ENCODE measurements at places on chromosomes 6 and 20.

- no peak for DNase-seq
Measured at GRCh38 chr6:90574610-90575009, 12.3 kb downstream of the MAP3K7 start.

DNA sequence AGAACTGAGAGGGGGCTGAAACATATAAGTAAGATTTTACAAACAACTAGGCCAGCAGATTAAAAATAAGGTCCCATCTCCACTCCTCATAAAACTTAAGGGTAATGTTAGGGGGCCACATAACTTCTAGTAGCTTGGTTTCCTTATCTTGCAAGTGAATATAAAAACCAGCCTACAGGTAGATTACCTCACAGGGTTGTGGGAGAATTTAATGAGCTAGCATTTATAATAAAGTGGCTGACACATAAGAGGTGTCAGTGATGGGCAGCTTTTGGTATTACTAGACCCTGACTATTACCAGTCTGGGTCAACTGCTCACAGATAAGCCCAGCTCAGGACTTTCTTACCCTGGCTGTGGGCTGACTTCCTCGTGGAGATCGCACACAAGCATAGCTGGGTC lies 9.2 kb upstream of the PPP1R14C start:
- DNase-seq, result no peak

GRCh38 chr6:122696853-122697252 lies 82.7 kb upstream of the FABP7 start:
- no peak for DNase-seq

GRCh38 chr6:83962582-83962981 lies 71.0 kb upstream of the MRAP2 start:
- no peak for DNase-seq

DNA sequence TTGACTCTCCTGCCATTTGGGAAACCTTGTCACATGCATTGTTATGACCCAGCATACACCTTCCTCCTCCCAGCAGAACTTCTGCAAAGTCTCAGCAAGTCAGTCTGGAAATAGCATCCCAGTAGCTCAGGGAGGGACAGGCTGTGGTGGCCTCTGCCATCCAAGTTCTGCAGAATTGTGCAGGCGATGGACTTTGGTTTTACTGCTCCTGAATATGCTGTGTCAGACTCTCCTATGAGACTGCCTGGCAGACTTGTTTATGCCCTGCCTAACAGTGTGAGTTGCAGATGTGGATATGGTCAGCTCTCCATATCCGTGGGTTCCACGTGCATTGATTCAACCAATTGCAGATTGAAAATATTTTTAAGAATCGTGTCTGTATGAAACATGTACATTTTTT lies 52.8 kb downstream of the SNRNP48 start:
- no peak for DNase-seq

GRCh38 chr6:49557177-49557576 lies 6.7 kb downstream of the C6orf141 start:
- DNase-seq, result no peak

DNA sequence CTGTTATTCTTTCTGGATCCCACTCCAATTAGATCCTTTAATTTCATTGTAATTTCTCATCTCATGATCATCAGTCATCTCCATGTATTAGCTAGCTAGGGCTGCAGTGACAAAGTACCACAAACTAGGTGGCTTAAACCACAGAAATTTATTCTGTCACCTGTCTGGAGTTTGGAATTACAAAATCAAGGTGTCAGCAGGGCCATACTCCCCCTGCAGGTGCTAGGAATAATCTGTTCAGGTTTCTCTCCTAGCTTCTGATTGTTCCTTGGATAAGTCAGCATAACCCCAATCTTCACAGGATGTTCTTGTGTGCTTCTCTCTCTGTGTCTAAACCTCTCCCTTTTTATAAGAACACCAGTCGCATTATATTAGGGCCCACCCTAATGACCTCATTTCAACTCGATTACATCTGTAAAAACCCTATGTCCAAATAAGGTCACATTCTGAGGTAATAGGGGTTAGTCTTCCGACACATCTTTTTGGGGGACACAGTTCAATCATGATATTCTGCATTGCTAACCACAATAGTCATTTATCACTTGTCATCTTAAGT lies 40.5 kb downstream of the BEND6 start:
- DNase-seq, result no peak

GRCh38 chr6:12012038-12012557 lies at the start of gene HIVEP1:
HIVEP1 (plus strand) TSS chr6:12012312; CDS start chr6:12015629, 3,317 bp downstream.
- DNase-seq, result no peak

GRCh38 chr20:48776306-48776705 lies 51.5 kb downstream of the PREX1 start:
- DNase-seq, result no peak

DNA sequence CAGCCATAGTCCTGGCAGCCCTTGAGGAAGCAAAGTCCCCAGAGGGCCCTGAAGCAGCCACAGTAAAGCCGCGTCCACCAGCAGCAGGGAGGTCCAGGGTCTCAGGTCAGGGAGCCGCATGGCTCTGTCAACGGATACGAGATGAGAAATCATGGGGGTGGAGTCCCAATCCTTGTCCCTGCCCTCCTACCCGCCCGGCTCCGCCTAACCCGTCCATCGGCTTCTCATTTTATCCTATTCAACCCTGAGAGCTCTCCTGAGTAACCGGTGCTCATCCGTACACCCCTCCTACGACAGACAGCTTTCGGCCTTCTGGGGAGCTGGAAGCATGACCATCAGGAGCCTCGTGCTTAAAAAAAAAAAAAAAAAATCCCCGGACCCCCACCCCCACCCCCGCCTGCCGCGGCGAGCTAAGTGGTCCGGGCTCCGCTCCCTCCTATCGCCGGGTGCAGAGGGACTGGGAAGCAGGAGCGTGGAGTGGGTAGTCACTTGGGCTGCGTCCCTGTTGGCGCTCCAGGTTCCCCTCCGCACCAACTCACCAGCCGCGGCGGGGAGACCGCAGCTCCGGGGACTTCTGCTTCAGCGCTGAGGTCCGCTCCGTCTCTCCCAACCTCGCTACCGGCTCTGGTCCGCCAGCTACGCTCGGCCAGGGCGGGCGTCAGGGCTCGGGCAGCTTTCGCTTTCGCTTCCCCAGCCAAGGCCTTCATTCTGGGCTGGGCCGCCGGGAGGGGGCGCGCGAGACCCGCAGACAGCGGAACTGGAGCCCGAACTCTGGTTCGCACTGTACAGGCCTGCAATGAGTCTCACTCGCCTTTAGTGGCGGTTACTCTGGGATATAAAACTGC lies at the start of gene TAP2:
TSS of gene TAP2 (minus strand) at position 626 of the 845 bp plus-strand sequence. CDS start at position 120, 506 bp downstream.
- peak; percentile 97 for DNase-seq

DNA sequence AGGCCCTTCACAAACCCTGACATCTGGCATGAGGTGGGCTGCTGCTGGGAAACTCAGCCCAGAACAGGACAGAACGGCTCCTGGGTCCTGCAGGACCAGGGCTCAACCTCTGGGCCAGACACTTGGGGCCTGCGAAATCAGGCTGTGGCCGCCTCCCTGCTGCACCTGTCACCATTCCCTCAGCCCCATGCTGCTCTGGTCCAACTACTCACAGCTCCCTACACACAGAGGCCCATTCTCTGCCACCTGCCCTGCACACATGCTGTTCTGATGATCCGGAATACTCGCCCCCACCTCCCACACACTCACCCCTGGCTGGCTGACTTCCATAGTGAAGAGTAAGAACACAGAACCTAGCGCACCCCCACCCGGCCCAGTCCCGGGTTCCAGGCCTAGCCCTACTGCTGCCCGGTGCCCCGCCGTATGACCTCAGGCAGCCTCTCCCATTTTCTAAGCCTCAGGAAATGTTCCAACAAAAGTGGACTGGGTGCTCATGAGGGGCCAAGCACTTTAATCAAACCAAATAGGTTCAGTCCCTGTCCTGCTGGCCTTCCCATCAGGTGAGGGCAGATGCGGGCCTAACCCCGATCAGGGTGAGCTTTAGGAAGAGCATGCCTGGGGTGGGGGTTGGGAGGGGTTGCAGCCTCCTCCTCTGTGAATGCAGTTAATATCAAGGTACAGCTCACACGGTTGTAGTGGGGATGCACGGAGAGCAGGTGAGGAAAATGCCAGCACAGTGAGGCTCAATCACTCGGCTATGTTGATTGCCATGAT lies 3.9 kb downstream of the PEDS1 start:
- no peak for DNase-seq

- DNase-seq, result no peak
Measured at GRCh38 chr6:25025919-25026301, 90.2 kb upstream of the RIPOR2 start.

DNA sequence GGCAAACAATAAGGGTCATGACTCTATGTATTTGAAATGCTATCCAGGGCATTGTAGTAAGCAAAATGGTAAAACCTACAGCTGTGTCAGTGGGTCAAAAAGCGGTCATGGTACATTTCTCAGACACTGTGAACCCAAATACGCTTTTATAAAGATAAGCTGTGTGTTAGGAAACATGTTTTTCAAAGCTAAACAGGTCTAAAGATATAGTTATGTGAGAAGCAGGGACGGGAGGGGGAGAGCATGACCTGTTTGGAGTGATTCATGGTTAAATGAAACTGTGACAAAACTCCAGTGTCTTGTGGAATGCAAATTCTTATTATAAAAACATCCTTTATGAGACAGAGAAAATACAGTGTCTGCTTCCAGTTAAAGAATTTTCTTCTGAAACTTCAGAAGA lies 205.4 kb upstream of the BMP2 start:
- DNase-seq, result no peak

DNA sequence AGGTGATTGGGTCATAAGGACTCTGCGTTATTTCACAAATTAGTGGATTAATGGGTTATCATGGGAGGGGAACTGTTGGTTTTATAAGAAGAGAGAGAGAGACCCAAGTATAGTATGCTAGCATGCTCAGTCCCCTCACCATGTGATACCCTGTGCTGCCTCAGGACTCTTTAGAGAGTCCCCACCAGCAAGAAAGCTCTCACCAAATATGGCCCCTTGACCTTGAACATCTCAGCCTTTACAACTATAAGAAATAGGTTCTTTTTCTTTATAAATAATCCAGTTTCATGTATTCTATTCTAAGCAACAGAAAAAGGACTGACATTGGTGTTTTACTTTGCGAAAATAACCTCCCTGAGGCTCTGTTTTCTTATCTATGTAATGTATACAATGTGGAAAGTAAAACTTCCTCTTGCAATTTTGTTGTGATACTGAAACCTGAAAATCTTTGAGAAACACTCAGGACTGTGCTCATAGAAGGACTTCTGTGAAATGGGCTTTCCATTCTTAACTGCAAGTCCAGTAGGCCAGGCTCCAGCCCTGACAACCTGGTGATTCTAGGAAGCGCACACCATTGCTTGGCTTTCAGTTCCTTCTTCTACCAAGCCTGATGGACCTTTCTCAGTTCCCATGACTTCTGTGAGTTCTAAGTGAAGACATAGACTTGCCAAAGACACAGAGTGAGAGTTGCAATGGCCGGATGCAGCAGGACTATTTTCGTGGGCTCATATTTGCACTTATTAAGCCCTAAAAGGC lies 21.9 kb downstream of the SIRPD start:
- DNase-seq, result no peak

DNA sequence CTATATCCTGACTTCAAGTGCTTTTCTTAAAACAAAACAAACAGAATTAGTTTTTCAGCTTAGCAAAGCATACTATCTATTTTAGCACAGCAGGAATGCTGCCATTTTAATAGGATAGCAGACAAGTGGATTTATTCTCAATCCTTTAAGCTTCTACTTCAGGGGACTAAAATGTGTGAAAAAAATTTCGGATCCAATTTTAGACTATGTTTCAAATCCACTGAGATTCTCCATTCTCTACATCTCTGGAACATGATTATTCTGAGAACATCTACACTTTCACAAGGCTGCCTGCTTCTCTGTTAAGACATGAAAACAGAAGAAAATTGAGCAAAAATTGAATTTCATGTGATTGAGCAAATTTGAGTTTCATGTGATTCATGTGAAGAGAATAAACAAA lies 1321.3 kb downstream of the HACE1 start:
- no peak for DNase-seq

- no peak for DNase-seq
Measured at GRCh38 chr20:63284544-63284949, 8.4 kb upstream of the COL20A1 start.

- DNase-seq, result no peak
Measured at GRCh38 chr6:167573461-167574215, 248.8 kb downstream of the TTLL2 start.

GRCh38 chr6:170012037-170012330 lies 260.6 kb downstream of the ERMARD start:
- no peak for DNase-seq

DNA sequence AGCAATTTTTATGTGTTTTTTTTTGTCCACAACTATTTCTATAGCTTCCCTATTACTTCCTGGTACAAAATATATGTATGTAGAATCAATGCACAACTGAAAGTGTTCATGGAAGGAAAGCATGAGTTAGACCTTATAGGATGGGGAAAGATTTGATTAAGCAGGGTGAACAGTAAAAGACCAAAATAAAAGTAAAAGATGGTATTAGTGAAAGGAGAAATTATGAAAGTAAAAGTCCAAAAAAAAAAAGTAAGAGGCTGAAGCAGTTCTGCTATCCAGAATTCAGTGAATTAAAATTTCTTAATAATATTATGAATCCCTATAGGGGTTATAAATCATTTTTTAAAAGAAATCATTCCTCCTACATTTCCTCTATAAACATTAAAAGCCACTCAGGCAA lies 114.3 kb downstream of the EPHA7 start:
- no peak for DNase-seq

DNA sequence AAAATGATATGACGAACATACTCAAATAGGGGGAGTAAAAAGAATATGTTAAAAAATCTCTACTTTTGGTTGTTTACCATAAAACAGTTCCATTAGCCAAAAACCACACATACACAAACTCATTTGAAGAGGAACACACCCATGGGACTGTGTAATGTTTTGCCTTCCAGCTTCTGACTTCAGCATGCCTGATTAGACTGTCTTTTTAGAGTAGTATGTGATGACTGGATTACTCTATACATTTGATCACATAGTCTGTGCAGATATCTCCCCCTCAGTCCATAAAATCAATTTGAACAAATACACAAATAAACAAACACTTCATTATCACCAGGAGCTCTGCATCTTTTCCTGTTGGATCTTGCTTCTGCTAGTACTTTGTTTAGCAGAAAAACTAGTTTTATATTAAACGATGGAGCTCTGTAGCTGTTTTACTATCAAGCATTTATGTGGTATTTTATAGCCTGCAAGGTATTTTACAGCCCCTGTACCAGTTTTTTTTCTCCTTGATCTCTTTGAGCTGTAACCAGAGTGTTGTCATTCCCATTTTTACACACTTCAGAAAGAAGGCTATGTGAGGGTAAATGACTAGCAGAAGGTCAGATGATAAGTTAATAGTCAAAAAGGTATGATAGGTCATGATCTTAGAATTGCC lies 866.5 kb upstream of the MAP3K7 start:
- no peak for DNase-seq

DNA sequence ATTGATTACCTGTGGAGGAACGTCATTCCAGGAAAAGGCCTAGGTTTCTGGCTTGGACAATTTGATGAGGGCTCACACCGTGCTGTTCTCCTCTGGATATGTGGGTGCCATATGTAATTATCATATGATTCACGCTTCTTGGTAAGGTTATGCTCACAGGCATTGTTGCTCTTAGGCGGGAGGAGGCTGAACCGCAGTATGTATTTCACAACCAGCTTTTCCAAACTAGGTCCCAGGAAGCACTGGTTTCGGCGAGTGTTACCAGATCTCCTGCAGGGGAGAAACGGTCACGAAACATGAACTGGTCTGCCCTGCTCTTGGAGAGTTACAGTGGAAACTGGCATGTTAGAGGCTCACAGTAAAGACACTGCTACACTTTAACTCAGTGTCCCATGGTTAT lies 793 bp upstream of the FAM50B start:
- DNase-seq, result no peak

- DNase-seq, result no peak
Measured at GRCh38 chr20:41222296-41222695, 85.0 kb downstream of the PLCG1 start.

All from right renal pelvis (tissue), 4 donors.